ENCODE measurements at places on chromosomes 5 and 9.

- peak; percentile 84 for DNase-seq
These were observed 1.8 kb downstream of the LPCAT1 start for GRCh38 chr5:1521671-1522600.

GRCh38 chr5:124582561-124582840 is 163.9 kb downstream of the ZNF608 start:
- DNase-seq, result no peak

DNA sequence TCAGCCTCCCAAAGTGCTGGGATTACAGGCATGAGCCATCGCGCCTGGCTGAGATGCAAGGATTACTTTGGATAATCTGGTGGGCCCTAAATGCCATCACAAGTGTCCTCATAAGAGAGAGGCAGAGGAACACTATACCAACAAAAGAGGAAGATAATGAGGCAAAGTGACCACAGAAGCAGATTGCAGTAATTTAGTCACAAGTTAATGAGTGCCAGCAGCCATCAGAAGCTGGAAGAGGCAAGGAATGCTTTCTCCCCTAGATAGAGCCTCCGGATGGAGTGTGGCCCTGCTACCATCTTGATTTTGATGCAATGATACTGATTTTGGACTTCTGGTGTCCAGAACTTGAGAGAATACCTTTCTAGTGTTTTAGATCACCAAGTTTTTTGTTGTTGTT is 122.3 kb downstream of the SPATA31D1 start:
- DNase-seq, result no peak

DNA sequence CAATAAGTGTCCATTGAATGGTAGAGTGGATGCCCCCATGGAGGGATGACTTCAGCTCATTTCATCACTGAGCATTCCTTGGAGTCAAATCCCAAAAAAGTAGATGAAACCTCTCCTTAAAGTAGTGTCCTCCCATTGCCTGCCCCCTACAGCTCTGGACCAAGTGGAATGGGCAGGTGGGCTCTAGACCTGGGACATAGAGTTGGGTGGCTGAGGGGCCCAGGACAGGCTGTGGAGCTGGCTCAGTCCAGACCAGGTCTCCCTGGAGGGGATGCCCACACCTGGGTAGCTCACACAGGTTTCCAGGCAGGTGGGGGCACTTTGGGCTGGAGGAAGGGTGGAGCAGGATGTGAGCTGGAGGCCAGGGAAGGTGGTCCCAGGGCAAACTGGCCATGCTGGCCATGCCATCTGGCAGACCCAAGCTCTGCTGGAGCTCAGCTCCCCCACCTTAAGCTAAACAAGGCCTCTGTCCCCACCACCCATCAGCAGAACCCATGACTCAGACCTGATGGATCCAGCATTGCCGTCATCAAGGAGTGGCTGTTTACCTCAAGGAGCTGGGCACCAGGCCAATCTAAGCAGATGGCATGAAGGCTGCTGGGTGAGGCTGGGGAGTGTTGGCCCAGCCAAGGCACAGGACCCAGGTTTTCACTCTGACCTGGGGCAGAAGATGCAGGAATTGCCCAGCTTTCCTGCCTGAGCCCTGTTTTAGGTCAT is 6.2 kb upstream of the SPINK4 start:
- peak; percentile 98 for DNase-seq

GRCh38 chr9:4794691-4795090 is 1.9 kb downstream of the RCL1 start:
- no peak for DNase-seq

DNA sequence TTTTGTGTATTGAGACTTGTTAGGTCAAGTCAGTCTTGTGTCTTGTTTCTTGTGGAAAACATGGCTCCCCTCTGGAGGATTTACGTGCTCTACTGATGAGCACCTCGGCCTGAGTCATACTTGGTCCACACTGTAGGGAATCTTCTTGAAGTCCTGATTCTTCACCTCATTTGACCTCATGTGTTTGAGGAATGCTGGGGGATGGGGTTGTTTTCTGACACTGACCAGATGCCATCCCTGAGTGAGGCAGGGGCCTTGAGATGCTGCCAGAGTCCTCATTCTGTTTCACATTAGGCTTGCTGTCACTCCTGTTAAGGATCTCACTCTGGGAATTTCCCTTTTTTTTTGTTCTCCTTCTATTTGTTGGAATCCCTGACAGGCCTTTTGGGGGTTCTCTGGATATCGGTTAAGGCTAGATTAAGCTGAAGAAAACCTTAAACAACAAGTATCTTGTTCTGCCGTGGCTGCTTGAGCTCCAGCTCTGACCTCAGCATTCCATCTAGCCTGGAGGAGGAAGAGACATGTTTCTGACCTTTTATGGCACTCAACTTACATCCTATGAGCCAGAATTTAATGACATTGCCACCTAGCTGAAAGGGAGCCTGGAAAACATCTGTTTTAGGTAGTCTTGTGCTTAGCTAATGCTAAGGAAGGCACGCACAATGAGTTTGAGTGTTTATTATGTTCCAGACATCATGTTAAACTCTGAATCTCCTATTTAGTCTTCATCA is 20.6 kb downstream of the TCOF1 start:
- DNase-seq, result peak; percentile 99

- peak; percentile 95 for DNase-seq
These were observed 629 bp upstream of the BICD2 start for GRCh38 chr9:92764988-92765936.

GRCh38 chr5:139671096-139671841 is 23.1 kb downstream of the CXXC5 start:
- no peak for DNase-seq

DNA sequence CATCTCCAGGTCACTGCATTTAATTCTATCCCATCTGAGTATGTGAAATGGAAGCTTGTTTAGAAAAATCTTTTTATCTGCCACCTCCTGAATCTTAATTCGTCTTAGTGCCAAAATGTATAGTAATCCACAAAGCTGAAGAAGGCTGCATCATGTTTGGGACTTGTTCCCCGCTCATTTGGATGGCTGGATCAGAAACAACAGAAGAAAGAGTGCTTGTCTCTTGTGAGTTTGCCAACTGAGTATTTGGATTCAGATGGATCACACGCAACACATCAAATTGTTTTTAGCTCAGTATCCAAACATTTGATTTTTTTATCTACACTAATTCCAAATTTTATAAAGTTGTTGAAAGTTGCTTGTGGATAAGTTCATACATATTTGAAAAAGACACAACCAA is 197.2 kb upstream of the PAPPA start:
- no peak for DNase-seq

- DNase-seq, result no peak
These were observed 69.6 kb downstream of the IL31RA start for GRCh38 chr5:55920784-55921183.

- peak; percentile 6 for DNase-seq
These were observed 76.2 kb upstream of the CHD1 start for GRCh38 chr5:99004960-99005359.

- peak; percentile 97 for DNase-seq
These were observed 196.8 kb downstream of the AUH start for GRCh38 chr9:91164724-91165520.

- DNase-seq, result no peak
These were observed at the start of gene CCDC192 for GRCh38 chr5:127702926-127703561. Gene CCDC192, plus strand, starts transcription at chr5:127703391. Its CDS starts 55 bp downstream, at chr5:127703446.

DNA sequence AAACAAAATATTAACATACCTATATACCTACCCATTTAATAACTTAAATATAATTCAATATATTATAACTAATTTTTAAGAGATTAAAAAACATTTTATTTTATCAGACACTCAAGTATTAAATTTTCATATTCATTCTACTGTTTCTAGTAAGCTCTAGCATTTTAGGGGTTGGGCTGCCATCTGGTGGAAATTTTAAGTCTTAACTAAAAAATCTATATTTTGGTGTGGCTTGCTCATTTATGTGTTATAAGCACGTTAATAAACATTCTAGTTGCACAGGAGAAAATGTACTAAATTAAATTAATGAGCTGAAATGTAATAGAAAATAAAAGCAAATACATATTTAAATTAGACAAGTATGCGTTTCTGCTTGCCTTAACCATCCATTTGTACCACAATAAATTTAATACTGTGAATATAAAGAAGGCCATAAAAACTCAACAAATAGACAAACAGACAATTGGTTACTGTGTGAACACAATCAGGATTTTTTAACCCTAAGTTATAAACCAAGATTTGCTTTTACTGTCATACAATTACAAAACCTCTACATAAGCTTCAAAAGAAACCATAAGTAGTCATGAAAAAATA is 1728.3 kb upstream of the CDH9 start:
- DNase-seq, result peak; percentile 36

GRCh38 chr5:150291388-150292385 is 2.1 kb upstream of the CAMK2A start:
- no peak for DNase-seq

DNA sequence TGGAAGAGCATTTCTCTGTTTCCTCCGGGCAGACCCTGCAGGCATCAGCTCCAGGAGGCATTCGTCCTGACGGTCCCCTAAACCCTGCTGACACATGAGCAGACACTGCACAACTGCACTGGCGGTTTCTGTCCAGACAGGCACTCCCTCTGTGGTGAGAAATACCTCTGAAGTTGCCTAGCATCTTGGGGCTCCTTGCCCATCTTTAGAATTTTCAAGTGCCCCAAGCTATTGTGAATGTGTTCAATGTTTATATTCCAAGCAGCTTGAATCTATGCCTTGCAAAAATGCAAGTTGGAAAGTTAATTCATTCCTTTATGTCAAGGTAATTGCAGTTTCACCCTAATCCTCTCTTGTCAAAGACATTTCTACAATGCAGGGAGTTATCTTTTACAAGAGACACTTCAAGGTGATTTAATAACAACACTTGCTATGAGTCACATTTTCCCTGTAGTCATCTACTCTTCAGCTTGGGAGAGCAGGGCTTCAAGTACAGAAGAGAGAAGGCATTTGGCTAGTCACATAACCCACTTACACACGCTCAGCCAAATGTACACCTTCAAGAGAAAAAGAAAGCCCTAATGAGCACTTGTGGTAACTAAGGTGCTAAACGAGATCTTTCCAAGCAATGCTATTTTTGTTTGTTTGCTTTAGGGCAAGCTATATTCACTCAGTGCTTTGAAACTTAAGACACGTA is 302.5 kb downstream of the MLLT3 start:
- peak; percentile 68 for DNase-seq

DNA sequence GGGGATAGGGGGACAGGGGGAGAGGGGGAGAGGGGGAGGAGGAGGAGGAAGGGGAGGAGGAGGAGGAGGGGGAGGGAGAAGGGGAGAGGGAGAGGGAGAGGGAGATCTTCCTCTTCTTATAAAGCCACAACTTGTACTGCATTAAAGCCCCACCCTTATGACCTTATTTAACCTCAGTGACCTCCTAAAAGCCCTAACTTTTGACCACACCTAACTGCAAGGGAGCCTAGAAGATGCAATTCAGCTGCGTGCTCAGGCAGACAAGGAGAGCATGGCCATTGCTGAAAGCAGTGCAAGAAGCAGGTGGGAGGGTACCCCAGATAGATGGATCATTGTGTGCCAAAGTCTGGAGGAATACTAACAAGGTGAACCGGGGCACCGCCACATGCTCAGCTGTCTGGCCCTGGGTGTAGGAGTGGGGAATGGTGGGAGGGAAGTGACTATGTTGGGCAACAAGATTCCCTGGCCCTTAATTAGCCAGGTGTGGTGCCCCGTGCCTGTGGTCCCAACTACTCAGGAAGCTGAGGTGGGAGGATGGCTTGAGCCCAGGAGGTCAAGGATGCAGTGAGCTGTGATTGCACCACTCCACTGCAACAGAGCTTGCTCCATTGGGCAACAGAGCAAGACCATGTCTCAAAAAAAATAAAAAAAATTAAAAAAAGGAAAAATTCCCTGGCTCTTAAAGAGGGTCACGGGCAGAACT is 125.4 kb upstream of the BOD1 start:
- DNase-seq, result no peak

- DNase-seq, result no peak
These were observed 301.9 kb downstream of the CTNND2 start for GRCh38 chr5:11602298-11602697.

GRCh38 chr9:99109522-99109921 is 4.6 kb downstream of the TGFBR1 start:
- peak; percentile 85 for DNase-seq

GRCh38 chr9:115810166-115810565 is 343.4 kb upstream of the PAPPA start:
- DNase-seq, result no peak

DNA sequence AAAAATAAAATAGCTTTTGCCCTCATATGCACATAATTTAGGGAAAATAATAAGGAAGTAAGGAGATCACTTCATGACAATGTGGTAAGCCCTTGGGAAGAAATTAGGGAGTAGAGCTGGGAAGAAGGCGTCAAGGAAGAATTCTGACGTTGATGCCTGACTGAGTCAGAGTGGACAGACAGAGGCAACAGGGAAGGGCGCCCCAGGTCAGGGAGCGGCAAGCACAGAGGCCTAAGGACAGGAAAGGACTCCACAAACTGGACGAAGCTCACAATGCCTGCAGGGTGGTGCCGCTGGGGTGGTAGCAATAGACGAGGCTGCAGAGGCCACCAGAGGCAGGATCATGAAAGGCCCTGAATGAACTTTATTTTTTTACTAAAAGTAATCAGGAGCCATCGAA is 7.6 kb downstream of the DRD1 start:
- no peak for DNase-seq

DNA sequence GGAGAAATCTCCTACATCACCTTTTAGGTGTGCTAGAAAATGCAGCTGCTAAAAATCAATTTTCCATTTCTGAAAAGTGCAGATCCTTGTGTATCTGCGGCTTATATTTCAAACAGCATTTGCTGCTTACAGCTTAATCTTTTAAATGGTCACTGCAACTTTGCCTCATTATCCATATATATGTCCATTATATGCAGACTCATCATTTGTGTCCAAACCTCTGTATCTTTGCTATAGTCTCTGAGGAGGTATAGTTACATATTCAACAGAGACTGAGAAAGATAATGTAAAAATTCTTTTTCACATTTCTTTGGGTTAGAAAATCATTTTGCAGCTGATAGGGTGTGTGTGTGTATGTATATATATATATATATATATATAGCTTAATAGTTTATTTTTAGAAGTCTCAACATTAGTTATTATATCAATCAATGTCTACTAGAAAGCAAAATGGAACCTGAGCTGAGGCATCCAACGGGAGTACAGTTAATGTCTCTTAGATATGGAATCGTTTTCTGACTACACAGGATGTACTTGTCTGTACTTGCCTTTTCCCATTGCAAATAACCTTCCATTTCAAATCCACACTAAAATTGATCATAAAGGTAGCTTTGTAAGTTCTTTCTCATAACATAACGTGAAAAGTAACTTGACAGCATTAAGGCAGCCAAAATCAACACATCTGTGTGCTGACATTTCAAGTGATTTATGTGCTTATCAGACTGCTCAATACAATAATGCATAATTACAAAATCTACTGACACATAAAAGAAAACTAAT is 267.0 kb upstream of the HAPLN1 start:
- no peak for DNase-seq

DNA sequence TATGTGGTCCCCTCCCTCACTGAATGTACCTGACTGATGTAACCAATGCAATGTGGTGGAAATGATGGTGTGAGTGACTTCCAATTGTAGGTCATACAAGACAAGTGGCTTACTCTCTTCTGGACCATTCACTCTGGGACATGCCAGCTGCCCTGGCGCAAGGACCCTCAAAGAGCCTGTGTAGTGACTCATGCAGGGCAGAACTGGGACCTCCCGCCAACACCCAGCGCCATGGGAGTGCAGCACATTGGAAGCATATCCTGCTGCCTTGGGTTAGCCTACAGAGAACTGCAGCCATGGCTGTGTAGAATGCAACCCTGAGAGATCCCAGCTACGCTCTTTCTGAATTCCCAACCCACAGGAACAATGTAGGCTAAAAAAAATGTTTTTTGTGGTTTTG is 90.0 kb upstream of the PANK3 start:
- no peak for DNase-seq

Measured in fibroblast of mammary gland (primary cell).